ENCODE measurements at places on chromosomes 7 and 10.

GRCh38 chr7:27205325-27206280, 5.7 kb upstream of the HOXA13 start:
- no peak for DNase-seq

- no peak for DNase-seq
These were observed 26.4 kb downstream of the BEND7 start for GRCh38 chr10:13502380-13502779.

- no peak for DNase-seq
These were observed 19.2 kb downstream of the CFAP70 start for GRCh38 chr10:73339436-73339835.

- no peak for DNase-seq
These were observed 894 bp upstream of the ZSCAN21 start for GRCh38 chr7:100048680-100049079.

DNA sequence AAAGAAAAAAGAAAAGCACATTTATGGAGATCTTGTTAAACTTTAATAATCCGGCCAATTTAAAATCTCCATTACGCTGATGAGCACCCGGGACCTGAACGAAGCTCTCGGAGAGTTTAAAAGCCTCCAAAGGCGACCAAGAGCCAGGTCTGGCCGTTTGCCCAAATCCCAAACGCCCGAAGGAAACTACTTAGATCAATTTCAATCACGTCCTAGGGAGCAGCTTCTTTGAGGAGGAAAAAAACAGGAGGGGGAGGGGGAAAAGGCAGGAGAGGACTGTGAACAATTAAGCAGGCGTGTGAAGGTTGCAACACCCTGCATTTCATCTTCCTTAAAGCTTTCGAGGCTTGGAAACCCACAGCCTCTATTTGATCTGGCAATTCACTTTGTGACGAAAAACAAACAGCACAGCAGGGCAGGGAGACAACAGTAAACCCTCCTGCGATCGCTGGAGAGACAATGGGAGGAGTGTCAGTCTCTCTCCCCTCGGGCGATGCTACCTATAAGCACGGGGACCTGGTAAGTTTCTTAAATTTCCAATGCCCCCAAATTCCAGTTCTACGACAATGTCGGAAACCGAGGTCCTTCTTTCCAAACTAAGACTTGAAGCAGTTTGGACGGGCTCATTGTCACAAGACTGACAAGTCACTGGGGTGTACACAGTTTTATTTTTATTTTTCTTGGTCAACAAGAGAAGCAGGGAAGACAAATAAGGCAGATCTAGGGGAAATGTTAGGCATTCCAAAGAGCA, 1.2 kb downstream of the KLF6 start:
- peak; percentile 64 for DNase-seq

GRCh38 chr10:26486990-26487850, 49.1 kb downstream of the APBB1IP start:
- no peak for DNase-seq

DNA sequence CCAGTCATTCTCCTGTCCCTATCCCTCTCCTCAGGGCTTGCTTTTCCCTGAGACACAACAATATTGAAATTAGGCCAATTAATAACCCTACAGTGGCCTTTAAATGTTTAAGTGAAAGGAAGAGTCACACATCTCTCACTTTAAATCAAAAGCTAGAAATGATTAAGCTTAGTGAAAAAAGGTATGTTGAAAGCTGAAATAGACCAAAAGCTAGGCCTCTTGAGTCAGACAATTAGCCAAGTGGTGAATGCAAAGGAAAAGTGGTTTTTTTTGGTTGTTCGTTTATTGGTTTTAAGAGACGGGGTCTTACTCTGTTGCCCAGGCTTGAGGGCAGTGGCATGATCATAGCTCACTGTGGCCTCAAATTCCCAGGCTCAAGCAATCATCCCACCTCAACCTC, 9.7 kb upstream of the ATAD1 start:
- no peak for DNase-seq

GRCh38 chr10:34180749-34181148, 634.3 kb downstream of the PARD3 start:
- DNase-seq, result no peak

- DNase-seq, result no peak
These were observed 34.7 kb downstream of the FBXW4 start for GRCh38 chr10:101660256-101660655.

GRCh38 chr7:70920876-70921275, 211.1 kb upstream of the GALNT17 start:
- DNase-seq, result no peak
